ENCODE measurements at places on chromosomes 3 and 15.

DNA sequence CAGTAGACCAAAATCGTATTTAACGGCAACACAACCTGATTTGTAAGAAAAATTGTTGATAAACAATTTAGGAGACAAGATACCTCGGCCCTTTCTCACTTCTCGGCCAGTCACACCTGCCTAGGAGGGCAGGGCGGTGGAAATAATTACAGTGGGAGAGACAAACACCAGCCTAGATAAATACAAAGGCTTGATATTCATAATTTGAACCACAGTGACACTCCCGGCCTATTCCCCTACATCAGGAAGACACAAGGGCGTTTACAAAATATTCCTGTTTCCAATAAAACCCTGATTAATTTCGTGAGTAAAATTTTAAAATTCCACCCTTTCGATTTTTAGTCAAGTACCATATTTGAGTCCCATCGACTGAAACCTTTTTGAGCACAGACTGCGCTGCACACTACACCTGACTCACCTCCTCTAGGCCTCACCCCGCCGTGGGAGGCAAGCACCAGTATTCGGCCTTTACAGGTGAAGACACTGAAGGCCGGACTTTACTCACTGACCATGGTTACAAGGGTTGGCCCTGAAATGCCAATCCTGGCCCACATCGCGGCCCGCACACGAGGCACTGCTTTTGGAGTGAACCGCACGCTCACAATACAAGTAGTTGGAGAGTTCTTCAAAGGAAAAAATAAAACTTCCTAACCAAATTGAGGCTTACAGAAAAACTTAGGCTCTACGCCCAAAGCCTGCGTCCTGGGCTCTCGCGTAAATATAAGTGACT, 794 bp downstream of the ARPP19 start:
- peak; percentile 25 for DNase-seq

DNA sequence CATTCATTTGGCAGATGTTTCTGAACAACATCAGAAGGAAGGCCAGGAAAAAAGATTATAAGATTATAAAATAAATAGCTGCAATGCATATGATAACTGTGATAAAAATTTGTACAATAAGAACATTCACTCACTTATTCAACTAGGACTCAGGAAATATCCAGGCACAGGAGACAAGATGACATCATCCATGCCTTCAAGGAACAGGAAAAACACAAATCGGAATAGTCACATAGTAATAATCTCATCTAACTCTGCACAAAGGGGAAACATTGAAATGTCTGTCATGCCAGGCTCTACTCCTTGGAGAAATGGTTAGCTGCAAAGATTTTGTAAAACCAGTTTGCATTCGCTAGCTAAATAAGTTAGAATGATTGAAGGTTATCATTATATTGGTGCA, 233.5 kb upstream of the AGTR1 start:
- DNase-seq = no peak

DNA sequence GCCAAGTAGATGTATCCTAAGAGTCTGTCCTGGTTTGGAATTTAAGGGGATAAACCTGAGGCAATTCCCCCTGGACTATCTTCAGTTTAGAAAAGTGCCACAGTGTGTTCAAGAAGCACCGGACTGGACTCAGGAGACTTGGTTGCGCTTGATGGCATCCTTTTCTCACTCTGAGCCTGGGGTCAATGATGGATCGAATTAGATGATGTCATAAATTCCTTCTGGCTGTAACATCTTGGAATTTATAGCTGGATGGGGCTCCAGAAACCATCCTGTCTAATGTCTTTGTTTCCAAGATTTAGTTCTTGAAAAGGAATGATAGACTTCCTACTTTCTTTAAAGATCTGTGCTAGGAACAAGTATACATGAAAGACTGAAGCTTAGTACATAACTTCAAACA, 280.6 kb downstream of the LPP start:
- DNase-seq = no peak

GRCh38 chr3:78872195-78872594, 895.6 kb downstream of the ROBO1 start:
- no peak for DNase-seq

DNA sequence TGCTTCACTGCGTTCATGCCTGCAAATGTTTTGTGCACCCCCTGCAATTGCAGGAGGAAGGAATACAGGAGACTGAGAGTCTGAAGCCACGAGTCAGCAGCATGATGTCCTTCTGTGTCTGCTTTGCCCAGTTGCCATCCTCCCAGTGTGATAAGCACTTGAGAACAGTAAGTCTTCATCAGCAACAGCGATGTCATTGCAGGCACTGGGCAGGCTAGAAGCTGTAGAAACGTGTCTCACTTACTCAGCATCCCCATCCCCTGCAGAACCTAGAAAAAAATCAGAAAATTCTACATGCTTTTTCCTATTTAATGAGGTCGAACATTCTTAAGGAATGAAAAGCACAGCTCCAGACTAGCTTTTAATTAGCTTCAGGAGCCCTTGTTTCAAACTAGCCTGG, 156.5 kb upstream of the LPP start:
- no peak for DNase-seq

GRCh38 chr3:17181413-17181907, 296.7 kb downstream of the PLCL2 start:
- DNase-seq = no peak

DNA sequence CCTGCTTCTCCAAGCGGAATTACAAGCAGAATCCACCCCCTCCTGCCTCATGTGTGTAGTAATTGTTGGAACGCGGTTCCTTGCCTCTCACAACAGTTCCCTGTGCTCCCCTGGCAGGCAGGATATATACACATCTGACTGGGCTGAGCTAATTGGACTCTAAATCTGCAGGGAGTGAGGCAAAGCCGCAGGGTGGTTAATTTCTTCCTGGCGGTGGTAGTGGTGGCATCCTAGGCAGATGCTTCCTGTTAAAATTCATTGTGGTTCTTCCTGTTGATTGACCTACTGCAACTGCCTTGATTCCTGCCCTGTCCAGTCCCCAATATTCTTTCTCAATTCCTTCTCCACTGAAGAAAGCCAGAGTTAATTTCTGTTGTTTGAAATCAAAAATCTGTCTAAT, 202.9 kb upstream of the PROK2 start:
- DNase-seq = no peak

DNA sequence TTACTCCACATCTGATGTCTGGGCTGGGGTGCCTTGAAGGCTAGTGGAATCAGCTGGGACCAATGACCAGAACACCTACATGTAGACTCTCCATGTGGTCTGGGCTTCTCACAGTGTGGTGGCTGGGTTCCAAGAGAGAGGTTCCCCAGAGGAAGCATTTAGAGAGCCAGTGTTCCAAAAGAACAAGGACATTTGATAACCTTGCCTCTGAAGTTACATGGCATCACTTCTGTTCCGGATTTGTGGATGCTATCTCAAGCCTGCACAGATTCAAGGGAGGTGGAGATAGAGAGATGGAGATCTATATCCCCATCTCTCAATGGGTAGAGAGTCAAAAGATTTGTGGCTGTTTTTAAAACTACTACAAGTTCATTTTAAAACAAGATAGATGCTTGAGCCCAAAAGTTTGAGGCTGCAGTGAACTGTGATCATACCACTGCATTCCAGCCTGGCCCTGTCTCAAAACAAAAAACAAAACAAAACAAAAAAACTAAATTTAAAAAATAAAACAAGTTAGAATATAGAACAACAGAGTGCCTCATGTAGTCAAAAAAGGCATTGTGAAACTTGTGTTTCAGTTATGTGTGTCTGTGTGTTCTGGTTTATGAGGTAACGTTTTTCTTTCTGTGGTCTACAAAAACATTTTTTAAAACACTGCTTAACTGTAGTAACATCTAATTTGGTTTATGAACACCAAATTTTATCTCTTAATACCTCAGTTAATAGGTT, 44.8 kb downstream of the PDE8A start:
- DNase-seq = no peak

DNA sequence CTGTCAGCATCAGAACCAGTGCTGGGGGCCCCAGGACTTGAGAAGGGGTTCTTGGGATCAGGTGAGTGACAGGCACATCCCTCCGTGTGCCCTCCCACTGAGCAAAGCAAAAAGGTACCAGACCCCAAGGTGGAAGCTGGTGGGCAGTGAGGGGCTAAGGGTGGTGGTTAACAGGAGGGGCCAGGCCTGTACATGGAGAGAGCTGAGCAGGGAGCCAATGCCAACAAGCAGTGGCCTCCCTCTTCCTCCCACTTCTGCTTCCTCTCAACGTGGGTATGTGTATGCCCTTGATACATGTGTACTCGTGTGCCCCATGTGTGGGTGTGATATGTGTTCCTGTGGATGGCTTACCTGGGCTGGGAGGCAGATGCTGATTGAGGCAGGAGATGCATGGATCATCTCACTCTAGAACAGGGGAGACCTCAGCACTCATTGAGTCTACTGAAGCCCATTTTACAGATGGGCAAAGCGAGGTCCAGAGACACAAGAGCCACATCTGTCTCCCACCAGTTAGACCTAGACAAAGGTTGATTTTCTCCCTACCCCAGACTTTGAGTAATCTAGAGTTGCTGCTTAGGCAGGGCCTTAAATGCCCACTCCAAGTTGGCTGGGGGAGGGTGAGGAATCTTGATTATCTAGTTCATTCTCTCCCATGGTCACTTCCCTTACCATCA, 945 bp downstream of the VIPR1 start:
- no peak for DNase-seq

GRCh38 chr3:110504401-110504800, 567.2 kb upstream of the NECTIN3 start:
- DNase-seq = no peak

GRCh38 chr3:49017971-49018706, at the start of gene DALRD3:
TSS of gene DALRD3 (minus strand) at chr3:49018580. CDS start at chr3:49018564, 16 bp downstream.
- DNase-seq = peak; percentile 51

- DNase-seq = no peak
Observed at GRCh38 chr3:47319956-47320355, 37.2 kb downstream of the KLHL18 start.

DNA sequence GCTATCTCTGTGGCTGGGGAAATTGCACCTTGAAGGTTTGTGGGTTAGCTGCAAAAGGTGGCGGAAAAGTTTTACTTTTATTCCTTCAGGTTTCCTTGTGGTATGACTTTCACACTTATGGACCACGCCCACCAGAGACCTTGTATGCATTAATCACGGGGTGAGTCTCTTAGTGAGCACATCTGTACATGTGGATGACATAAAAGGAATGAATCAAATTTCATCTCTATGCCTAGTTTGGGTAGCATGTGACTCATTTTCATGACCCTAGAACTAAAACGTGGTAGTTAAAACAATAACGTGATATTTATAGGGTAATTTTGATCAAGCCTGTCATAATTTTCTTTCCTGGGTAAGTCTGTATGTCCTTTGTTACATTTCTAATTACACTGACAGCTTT, 141.7 kb downstream of the PDCD6IP start:
- DNase-seq = no peak

DNA sequence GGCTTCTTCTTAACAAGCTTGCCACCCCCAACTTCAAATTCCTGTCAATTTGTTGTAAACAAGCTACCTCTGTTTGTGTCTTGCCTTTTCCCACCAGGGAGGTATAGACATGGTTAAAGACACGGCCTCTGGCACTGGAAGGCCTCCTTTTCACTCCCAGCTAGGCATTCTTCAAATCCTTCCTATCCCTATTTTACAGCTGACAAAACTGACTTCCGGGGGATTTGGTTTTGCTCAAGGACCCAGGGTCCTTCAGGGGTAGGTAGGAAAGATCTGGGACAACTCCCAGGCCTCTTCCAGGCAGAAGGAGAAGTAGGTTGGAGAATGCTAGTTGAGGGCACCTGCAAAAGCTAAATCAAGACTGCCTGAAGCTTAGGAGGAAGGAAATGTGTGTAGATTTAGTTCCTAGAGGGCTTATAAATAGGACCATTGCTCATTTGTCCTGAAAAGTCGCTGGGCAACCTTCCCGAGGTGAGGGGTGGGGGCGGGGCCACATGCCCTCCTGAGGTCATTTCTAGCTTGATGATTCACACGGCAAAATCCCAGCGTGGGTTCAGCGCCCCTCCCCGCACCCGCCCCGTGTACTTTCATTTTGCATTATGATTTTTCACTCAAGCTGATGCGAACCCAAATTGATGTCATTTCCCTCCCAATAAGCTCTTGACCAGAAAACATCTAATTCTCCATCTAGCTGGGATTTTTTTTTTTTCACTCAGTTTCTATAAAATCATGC, 365.5 kb downstream of the SHQ1 start:
- DNase-seq = peak; percentile 31

DNA sequence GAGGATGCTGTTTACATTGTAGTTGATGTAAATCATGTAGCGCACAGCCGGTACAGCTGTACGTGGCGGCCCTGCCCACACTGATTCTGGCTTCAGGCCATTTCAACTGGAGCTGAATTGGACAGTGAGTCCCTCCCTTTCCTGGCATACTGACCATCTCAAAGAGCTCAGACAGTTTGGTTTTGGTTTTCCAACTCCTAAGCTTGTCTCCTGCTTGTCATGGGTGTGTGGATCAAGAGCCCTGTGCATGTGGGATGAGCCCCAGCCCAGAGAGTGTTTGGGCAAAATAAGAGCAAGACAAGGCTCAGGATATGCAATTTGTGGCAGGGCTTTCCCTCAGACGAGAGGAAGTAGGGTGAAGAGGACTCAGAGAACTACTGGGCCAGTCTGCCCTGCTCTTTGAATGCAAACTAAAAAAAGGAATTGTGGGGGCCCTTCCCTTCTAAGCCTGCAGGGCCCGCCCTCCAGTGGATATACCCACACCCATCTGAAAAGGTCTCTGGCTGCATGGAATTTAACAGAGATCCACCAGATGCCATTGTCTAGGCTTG, 13.3 kb downstream of the ITGA11 start:
- DNase-seq = no peak

- DNase-seq = no peak
Observed at GRCh38 chr3:126961791-126962461, 21.0 kb upstream of the PLXNA1 start.

GRCh38 chr15:48638963-48639362, 6.5 kb downstream of the FBN1 start:
- DNase-seq = no peak

DNA sequence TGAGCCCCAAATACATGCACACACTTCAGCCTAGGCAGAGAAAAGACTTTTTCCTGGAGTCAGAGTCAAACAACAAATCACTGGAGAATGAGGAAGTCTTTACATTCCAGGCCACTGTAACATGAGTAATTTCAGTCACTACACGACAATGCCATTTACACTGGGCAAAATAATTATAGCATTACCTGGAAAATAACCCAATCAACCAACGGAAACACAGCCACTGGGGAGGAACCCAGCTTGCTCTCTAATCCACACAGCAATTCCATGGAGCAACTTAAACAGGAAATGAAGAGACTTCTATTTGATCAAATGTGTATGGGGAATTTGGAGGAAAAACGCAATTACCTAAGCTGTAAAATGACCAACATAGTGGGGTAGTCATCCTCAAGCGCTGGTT, 15.2 kb downstream of the FSTL1 start:
- DNase-seq = no peak

Measured in activated naive CD4-positive, alpha-beta T cell (primary cell).